ENCODE measurements at places on chromosomes 5 and 9.

- DNase-seq, result no peak
These were observed 78.4 kb upstream of the OTULINL start for GRCh38 chr5:14503017-14503680.

DNA sequence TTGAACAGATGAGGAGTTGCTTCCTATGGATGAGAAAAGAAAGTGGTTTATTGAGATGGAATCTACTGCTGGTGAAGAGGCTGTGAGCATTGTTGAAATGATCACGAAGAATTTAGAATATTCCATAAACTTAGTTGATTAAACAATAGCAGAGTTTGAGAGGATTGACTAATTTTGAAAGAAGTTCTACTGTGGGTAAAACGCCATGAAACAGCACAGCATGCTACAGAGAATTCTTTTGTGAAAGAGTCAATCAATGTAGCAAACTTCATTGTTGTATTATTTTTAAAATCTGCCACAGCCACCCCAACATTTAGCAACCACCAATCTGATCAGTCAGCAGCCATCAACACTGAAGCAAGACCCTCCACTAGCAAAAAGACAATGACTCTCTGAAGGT is 309.1 kb downstream of the SPOCK1 start:
- no peak for DNase-seq

DNA sequence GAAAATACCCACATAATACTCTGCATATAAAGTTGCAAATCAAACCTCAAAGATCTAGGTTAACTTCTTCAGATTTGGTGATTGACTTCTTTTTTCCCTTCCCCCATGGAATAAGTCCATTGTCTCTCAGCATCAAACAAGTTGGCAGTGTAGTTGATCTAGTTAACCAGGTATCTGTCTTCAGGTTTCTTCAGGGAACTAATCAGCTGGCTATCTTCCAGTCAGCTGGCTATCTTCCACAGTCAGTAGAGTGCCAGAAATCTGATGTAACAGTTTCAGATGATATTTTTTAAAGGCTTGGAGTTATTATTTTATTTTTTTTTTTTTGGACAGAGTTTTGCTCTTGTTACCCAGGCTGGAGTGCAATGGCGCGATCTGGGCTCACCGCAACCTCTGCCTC is 16.8 kb downstream of the TNFSF15 start:
- DNase-seq, result no peak

DNA sequence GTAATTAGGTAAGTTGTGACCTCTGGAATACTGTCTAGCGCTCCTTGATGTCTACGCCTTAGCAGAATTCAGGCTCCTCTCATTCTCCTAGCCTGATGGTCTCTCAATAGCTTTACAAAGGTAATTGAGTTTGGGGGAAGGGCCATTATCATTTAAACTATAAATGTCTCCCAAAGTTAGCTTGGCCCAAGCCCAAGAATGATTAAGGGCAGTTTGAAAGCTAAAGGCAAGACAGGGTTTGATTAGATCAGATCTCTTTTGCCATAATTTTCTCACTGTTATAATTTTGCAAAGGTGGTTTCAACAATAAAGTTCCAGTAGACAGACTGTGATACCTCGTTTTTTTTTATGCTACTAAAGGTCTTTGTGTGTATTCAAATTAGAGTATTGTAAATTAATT is 3.7 kb upstream of the SLC30A5 start:
- DNase-seq, result no peak

DNA sequence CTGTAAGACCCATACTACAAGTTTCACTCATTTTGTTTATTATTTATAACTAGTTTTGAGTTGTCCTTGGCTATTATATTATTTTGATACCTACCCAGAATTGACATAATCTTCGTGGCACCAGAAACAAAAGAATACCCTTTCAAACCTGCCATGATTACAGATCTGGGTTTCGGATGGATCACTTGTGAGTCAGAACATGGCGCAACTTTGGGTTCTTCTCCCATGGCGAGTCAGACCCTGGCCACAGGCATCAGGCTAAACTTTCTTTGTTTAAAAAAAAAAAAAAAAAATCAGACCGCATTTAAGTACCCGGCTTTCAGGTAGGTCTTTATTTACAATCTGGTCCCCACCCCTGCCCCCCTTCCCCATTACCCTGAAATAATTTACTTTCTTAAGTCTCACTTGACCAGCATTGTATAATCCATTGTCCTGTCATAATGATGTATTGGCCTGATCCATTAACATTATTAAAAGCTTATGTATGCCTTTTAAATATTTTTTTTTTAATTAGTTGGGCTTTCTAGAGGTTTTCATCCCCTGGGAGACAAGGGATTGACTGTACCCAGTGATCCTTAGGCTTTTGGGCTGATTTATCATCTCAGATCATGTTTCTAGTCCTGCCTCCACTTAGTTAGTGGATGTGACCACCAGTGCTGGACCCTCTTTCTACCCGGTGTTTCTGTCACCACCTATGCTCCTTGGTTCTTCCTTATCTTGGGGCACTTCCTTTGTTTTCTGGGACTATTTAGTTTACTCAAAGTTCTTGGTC is 43.9 kb downstream of the F2RL2 start:
- no peak for DNase-seq

- no peak for DNase-seq
These were observed 14.9 kb upstream of the SLC22A5 start for GRCh38 chr5:132354381-132355139.

- DNase-seq, result no peak
These were observed 50.8 kb downstream of the CTSL start for GRCh38 chr9:87776481-87777379.

- DNase-seq, result no peak
These were observed 60.7 kb downstream of the BHMT start for GRCh38 chr5:79172269-79172668.

GRCh38 chr5:154352960-154353548 is 92.7 kb upstream of the SAP30L start:
- DNase-seq, result no peak

GRCh38 chr9:78091731-78092130 is 60.1 kb upstream of the GNAQ start:
- no peak for DNase-seq

- no peak for DNase-seq
These were observed 37.3 kb upstream of the FBP1 start for GRCh38 chr9:94676446-94677131.

GRCh38 chr9:126327714-126328185 is 1.1 kb downstream of the MVB12B start:
- no peak for DNase-seq

GRCh38 chr9:35847792-35848572 is 19.0 kb downstream of the TMEM8B start:
- no peak for DNase-seq

DNA sequence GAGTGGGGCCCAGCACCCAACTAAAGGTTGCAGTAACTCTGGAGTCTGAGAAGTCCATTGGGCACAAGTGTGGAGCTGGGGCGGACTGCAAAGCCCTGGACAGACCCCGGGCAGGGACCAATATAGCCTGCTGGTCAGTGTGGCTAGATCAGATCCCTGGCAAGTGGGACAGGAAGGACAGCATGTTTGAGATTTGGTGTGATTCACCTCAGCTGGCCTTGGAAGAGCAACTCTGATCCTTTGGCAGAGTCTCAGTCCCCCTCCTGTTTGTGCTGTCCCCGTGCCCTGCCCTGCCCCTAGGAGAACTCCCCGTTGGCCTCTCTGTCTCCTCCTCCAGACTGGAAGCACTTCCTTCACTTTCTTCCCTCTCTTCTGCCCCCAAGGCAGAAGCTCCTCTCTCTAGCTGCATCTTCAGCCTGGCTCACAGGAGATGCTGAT is 255.3 kb downstream of the FSTL4 start:
- no peak for DNase-seq

DNA sequence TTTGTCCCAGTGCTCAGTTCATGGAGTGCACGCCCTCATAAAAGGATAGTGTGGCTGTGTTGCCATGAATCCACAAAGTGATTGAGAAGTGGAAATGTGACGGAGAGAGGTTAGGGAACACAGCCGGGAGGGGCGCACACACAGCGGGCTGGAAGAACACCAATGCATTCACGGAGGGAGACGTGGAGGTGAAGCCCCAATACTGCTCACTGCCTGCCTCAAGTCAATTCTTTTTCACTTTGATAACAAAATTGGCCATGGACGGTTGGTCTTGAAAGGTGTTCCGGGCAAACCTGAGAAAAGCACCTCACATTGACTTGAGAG is 424.1 kb downstream of the MED10 start:
- DNase-seq, result no peak

GRCh38 chr9:18580151-18580550 is 106.2 kb downstream of the ADAMTSL1 start:
- no peak for DNase-seq

DNA sequence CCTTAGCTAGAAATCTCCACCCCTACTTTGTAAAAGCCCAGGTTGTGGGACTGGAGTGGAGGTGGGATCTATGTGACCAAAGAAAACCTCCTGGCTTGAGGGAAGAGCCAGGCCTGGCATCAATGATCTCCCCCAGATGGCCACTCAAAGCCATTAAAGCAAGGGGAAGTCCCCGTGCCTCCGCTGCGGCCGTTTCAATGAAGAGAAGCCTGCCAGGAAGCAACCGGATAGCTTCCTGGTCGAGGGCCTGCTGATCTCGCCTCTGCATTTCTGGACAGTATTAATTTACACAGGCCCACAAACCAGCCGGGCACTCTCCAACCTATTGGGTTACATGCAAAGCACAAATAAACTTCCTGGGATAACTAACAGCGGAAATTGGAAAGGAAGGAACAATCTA is 160.5 kb upstream of the MSX2 start:
- no peak for DNase-seq

DNA sequence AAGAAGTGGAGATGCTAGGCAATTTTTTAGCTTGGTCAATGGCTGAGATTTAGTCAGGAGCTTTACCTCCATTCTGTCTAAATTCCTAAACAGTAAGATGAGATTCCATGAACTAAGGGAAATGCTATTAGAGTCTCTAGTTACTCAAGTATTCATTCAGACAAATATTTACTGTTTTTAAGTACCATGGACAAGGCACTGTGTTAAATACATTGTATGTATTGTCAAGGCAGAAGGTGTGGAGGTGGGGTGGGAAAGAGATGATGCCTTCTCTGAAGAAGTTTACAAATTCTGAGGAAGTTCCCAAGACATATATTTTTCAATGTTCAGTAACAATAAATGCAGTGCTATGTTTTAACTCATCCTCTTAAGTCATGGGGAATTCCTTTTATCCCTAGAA is 459.9 kb upstream of the NMUR2 start:
- DNase-seq, result no peak

DNA sequence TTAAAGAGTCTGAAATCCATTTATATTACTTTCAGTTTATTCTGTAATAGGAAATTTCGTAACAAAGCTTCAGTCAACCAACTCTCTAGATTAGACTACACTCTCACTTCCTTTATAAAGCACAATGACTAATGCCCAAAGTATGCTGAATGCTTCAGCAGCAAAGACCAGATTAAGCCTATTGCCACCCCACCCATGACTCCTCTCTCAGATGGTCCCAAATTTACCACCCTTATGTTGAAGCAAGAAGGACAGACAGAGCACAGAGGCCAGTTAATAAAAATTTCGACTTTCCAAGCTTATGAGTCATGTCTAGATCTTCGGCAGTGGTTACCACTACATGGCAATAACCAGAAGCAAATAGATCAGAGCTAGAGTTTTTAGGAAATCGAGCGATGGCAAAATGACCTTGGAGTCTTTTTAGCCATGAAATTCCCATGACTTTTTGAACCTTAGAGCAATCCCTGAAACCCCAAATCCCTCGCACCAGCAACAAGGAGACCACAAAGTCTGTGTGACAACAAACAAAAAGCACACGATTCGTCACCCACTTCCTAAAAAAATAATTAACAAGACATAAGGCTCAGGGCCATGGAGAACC is 287.8 kb upstream of the RASA1 start:
- DNase-seq, result peak; percentile 88

DNA sequence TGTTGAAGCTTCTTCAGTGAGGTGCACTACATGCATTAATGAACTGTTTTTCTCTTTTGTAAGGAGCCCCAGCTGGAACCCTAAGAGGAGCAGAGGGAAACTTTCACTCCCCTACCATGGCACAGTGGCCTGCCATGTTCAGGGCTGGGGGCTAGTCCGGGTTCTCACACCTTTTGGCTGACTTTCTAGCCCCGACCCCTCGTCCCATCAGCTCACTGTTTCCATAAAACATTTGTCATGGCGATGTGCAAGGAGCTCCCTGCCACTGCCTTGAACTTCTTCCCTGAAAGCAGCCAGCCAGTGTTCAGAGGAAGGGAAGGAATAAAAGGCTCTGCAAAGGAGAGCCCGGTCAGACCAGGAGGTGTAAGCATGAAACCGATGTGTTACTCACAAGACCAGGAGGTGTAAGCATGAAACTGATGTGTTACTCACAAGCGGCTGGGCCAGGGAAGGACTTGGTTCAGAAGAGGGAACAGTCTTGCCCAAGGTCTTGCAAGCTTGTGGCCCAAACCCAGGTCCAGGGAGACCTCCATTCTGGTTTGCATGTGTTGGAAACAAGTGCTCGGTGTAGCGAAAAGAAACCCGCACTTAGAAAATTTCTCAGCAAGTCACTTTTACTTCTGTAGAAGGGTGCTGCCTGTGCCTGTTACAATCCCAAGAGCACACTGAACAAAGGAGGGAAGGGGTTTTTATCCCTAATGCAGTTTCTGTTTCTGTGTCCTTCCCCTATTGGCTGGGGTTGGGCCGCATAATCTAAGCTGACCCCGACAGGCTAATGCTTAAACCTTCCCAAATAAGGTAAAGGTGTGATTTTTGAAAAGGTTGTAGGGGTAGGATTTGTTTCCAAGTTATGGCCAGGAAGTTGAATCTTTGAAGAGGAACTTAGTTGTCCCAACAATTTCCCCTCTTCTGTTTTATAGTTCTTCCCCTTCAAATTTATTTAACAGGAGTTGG is 3.4 kb upstream of the ABO start:
- DNase-seq, result no peak

DNA sequence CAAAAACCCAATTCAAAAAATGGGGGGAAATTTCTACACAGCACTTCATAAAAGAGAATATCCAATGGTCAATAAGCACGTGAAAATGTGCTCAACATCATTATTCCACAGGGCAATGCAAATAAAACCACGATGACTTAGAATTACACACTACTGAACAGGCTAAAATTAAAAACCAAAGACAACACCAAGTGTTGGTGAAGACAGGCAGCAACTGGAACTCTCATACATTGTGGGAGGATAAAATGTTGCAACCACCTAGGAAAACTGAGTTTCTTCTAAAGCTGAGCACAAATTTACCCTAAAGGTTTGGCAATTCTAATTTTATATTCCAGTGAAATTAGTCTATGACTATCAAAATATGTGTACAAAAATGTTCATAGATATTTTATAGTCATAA is 9.5 kb downstream of the GIN1 start:
- no peak for DNase-seq

Data from SW 1271 (cell line).